Activated naive CD4-positive, alpha-beta T cell treated with anti-CD3 and anti-CD28 coated beads, Interleukin-2, amount 50 U/mL, for 72 hours (primary cell): ENCODE measurements at places on chromosomes 6 and 20. TPM values are rescaled to one million over a fixed set of nuclear protein-coding genes. Genes with fewer than 3 reads are reported as not detected.

GRCh38 chr6:108798670-108799353 lies 49.4 kb upstream of the ARMC2 start:
- no peak for DNase-seq

- DNase-seq = no peak
These were observed 2.8 kb upstream of the CALHM4 start for GRCh38 chr6:116550796-116551195.

DNA sequence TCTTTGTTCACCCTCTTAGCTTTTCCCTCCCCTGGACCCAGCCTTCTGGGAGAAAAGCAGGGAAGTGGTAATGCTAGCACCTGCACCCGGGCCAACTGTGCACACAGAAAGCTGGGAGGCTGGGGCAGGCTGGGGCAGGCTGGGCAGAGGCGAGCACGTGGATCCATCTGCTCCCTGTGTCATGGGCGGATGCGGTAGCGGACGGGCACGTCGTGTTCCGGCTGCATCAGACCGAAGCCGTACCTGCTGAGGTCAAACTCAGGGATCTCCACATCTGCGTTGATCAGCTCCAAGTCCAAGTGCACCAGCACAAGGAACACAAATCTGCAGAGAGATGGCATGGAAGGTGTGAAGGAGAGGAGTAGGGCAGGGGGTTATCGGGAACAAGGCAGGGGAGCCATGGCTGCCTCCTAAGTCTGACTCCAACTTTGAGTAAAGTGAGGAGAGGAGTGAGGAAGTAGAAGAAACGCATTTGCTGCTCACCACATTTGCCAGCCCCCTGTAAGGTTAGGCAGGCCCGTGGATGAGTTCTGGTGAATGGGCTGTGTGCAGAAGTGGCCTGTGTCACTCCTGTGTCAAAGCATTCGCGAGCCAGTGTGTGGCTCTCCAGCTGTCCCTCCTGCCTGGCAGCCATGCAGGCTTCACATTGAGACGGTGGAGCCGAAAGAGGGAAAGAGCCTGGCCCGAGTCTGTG lies 25.4 kb upstream of the KCNB1 start:
- DNase-seq = no peak

DNA sequence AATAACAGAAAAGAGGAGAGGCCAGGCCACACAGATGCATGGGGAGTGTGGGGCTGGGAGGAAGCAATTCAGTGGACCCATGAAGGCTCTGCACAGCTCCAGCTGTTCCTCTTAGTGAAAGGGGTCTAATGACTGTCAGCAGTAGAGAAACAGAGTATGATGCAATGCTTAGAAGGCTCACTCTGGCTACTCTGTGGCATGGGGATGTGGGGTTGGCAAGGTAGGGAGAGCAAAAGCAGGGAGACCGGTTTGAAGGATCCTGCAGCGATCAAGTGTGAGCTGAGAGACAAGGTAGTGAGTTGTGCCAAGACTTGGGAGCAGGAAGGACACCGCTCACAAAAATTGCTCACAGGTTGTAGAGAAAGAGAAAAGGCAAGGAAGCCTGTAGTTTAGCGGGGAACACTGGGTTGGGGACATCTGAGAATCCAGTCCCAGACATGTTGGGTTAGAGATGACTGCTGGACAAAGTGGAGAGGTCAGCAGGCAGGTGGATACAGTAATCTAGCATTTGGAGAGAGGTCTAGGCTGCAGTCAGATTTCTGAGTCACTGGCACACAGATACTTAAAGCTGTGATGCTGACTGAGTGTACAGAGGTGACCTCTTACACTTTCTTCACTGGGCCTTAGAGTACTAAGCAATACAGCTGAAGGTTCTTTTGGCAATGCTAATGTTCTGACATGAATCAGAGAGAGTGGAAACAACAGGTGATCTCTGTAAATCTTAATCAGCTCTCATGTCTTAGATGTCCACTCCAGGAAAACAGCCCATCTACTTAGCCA lies 27.1 kb downstream of the NAPB start:
- no peak for DNase-seq

- no peak for DNase-seq
These were observed 3.8 kb downstream of the IL17A start for GRCh38 chr6:52189974-52190373.

The ZBP1 gene
- total RNA-seq = 1.1 TPM

The GJA10 gene
- not detected for total RNA-seq
